D341Med (cell line): ENCODE measurements at places on chromosomes 16 and 17.
A peak's percentile ranks its signal among the peaks of the same experiment; 100 is the strongest.

DNA sequence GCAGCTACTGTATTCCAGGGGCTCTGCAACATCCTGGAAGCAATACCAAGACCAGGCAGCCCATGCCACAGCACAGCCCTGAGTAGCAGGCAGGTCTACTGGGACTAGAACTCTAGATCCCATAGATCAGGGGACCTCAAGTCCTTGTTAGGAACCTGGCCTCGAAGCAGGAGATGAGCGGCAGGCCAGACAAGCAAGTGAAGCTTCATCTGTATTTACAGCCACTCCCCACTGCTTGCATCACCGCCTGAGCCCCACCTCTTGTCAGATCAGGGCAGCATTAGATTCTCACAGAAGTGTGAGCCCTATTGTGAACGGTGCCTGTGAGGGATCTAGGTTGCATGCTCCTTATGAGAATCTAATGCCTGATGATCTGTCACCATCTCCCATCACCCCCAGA lies 295.7 kb upstream of the TNRC6C start:
- DNase-seq, result no peak

DNA sequence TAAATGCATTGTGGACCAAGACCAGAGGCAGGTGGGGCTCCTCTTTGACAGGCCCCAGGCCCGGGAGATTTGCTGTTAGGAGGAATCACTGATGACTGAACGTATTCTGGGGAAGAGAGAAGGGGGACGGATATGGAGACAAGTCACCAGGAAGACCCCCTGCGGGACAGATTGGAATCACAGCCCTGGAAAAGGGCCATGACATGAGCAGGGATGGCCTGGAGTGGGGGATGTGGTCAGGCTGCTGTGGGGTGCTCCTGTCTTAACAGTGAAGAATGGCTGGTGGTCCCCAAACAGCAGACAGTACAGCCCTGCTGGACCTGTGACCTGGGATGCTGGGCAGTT lies 23.7 kb upstream of the MGAT5B start:
- no peak for DNase-seq

GRCh38 chr17:29103341-29103740 lies 60.4 kb downstream of the PIPOX start:
- no peak for DNase-seq

GRCh38 chr16:89406277-89406888 lies 84.0 kb downstream of the ANKRD11 start:
- no peak for DNase-seq

- DNase-seq, result peak; percentile 48
Observed at GRCh38 chr17:29158488-29159275, 21.5 kb downstream of the MYO18A start.

DNA sequence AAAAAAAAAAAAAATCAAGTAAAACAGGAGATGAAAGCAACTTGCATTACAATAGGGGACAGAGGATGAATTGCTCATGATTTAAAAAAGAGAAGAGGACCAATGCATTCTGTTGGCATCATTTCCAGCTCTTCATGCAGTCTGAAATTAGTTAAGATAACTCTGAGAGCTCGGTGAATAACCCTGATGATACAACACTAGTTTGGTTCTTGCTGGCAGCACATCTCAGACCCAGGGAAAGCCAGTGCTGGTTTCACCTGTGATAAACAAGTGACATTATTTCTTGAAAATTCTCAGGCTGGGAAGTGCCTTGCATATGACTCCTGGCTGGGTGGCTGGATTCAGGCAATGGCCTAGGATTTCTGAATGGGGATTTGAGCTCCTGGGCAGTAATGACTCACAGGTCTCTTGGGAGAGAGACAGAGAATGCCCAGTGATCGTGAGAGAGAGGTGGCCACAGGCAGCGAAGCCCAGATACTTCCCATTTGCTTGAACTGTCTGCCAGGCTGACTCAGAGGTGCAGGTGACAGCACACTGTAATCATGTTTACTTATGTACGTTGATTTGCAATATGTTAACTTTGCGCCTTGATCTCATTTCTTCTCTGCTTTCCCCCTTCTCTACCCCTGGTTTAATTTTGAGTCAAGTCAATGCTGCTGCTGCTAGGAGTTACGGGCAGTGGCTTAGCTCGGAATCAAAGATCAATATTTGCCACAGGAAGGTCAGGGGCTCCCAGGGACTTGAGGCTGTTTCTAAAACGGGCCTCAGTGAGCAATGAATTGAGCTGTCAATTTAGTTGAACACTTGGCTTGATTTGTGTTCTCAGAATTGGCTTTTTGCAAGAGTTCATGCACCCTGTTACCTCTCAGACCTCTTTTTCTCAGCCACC lies 27.1 kb downstream of the ARSG start:
- no peak for DNase-seq

GRCh38 chr17:35238821-35239220 lies 4.1 kb upstream of the SLFN5 start:
- no peak for DNase-seq

DNA sequence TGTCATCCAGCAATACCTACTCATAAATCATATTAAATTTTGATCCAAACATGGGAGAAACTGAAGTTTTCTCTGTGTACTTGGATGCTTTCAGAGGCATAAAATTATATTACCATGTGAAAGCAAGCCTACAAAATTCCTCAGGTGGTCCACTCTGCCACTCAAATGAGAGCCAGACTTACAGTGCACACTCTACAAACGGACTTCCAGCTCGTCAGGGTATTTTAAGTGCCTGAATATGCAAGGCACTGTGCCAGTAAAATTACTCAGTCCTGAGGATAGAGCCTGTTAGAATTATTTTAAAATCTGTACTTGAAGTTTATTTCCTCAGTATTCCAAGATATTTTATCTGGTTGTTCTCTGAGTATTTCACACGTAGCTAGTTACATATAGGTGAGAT lies 54.5 kb downstream of the TENT4B start:
- no peak for DNase-seq

GRCh38 chr17:79792984-79793923 lies 3.6 kb downstream of the CBX8 start:
- DNase-seq, result no peak
